ENCODE measurements at places on chromosomes 16 and 17.

- DNase-seq = no peak
Measured at GRCh38 chr17:38579934-38580333, 25.8 kb downstream of the SRCIN1 start.

GRCh38 chr16:25081702-25082101 lies 29.8 kb upstream of the LCMT1 start:
- no peak for DNase-seq

- no peak for DNase-seq
Measured at GRCh38 chr16:28528463-28528867, 10.3 kb downstream of the NUPR1 start.

DNA sequence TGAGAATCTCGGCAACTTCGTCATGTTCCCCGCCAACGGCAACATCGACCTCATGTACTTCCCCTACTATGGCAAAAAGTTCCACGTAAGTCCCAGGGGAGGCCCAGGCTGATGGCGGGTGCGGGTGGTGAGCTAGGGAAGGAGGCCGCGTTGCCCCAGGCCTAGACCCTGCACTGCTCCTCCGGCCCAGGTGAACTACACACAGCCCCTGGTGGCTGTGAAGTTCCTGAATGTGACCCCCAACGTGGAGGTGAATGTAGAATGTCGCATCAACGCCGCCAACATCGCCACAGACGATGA lies 4.8 kb downstream of the ATP1B2 start:
- DNase-seq = no peak

DNA sequence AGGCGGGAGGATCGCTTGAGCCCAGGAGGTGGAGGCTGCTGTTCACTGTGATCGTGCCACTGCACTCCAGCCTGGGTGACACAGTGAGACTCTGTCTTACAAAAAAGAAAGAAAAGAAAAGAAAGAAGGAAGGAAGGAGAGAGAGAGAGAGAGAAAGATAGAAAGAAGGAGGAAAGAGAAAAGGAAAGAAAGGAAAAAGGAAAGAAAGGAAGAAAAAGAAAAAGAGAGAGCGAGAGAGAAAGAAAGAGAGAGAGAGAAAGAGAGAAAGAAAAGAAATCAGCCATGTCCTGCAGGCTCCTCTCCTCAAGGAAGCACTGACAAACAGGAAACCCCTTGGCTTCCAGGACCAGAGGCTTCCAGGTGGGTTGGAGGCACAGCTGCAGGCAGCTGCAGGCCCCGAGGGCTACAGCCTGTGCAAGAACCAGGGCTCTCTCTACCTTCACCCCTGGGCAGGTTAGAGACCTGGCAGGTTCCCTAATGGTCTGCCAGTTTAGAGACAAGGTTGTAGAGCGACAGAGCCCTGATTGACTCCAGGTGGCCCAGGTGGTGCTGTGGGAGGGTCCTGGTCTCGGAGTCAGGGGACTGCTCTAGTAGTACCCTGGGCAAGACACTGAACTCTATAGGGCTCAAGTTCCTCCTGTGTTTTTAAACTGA lies 53.8 kb downstream of the PECAM1 start:
- DNase-seq = no peak

GRCh38 chr17:1203111-1203966 lies 23.6 kb upstream of the ABR start:
- DNase-seq = no peak

- no peak for DNase-seq
Measured at GRCh38 chr17:30230596-30231125, 4.8 kb downstream of the SLC6A4 start.

- no peak for DNase-seq
Measured at GRCh38 chr16:88298833-88299745, 83.7 kb upstream of the ZNF469 start.

DNA sequence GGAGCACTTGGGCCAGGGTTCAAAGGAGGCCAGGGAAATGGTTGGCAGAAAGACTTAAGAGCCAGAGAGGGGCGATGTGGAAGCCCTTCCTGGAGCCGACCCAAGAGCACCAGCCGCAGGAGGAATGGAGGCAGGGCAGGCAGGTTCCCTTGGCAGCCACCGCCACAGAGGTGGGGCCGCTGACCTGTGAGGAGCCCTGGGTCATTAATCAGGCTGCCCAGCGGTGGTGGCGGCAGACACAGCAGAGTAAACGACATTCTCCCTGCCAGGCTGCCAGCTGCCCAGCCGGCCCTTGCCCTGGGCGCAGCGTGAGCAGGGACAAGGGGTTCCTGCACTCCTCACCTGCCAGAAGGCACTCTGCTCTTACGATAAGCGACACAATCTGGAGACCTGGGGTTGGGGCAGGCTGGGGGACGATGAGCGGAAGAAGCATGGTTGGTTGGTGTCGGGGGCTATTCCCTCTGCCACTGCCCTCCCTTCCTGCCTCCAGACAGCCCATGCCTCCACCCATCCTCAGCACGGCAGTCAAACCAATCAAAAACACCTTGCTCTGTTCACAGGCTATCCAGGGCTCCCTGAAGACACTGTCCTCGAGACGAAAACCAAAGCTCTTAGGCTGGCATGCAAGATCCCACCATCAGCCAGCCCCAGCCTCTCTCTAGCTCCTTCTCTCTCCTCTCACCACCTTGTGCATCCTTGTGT lies 40.9 kb downstream of the PLXDC1 start:
- DNase-seq = no peak

DNA sequence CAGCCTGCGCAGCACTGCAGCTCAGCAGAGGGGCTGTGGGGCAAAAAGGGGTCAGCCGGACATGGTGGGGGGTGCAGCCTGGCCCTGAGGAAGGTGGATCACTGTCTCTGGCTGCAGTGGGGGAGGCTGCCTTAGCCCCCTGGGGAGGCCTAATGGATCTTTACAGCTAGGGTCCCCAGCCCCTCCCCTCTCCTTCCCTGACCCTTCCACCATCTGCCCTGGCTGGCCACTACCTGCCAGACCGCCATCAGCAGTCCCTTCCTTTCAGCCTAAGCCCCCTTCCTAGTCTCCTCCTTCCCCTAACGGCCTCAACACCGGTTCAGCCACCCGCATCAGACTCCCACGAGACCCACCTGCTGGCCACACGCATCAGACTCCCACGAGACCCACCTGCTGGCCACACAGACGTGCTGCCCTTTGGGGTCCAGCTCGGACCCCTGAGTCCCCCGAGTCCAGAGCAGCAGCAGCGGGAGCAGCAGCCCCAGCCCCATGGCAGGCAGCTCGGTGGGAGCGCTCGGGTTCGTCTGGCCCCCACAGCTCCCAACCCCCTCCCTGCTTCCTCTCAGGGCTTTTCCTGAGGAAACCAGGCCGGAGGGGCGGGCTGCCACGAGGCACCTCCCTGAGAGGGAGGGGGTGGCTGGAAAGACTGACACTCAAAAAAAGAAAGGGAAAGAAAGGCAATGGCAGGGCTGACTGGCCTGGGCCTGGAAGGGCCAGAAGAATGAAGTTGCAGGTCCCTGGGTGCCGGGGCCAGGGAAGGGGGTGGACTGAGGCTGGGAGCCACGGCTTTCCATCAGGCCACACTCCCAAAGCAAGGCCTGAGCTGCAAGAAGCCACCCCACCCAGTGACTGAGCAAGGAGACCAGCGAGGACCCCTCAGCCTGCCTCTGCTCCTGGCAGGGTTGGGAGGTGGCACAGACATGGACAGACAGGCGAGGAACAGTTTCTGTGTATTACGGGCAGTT lies at the start of gene SCARF1:
TSS of gene SCARF1 (minus strand) at position 526 of the 965 bp plus-strand sequence. CDS start at position 491, 35 bp downstream.
- DNase-seq = no peak

DNA sequence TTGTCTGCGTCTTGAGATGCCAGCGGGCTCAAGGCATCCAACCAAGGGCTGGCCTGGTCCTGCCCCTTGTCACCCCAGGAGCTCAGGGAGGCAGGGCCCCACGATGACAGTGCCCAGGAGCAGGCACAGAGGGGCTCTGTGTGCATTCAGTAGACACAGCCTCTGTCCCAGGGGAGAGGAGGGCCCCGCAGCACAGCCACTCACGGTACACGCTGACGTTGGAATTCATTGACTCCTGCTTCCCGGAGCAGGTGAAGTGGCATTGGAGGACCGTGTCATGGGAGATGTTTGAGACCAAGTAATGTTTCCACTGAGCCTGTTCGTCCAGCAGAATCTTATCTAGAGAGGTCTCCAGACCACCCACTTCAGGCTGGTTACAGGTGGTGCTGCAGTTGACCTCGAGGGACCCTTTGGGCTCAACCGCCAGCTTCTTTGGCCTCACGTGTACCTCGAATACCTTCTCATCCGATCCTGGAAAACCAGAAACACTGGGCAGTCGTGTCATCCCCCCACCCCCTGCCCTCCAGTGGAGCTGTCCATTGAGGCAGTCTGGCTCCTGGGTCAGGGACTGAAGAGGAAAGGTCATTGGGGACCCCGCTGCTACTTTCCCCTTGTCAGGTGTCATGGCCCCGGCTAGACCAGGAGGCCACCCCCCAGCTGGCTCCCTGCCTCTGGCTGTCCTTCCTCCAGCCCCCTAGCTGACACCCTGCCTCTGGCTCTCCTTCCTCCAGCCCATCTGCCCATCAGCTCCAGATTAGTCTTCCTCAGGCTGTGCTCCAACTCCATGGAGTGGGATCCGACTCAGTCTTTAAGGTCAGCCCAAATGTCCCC lies 7.0 kb downstream of the PRR29 start:
- DNase-seq = no peak

- no peak for DNase-seq
Measured at GRCh38 chr17:74950207-74950606, 14.5 kb downstream of the OTOP3 start.

GRCh38 chr17:81906476-81907218 lies 4.6 kb downstream of the PCYT2 start:
- DNase-seq = no peak

- no peak for DNase-seq
Measured at GRCh38 chr16:86568677-86569623, 2.3 kb downstream of the FOXC2 start.

- DNase-seq = no peak
Measured at GRCh38 chr17:51373489-51374152, 113.3 kb downstream of the UTP18 start.

GRCh38 chr16:50800074-50800473 lies 58.2 kb downstream of the CYLD start:
- DNase-seq = no peak

GRCh38 chr17:69913216-69913615 lies 161.8 kb upstream of the KCNJ16 start:
- DNase-seq = no peak

DNA sequence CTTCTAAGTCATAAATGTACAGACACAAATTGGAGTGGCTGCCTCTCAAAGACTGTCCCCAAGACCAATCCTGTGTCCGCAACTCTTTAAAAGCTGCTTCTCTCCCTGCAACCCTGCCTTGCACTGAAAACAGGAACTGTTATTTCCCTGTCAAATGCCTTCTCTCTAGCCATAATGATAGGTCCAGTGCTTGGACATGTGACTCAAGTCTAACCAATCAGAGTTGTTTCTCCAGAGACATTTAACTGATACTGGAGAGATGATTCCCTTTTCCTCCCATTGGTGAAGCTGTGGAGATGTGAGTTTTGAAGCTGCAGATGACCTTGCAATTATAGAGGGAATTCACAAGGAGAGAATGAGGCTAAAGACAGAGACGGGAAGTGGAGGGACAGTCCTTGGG lies 253.3 kb upstream of the CDH5 start:
- no peak for DNase-seq

DNA sequence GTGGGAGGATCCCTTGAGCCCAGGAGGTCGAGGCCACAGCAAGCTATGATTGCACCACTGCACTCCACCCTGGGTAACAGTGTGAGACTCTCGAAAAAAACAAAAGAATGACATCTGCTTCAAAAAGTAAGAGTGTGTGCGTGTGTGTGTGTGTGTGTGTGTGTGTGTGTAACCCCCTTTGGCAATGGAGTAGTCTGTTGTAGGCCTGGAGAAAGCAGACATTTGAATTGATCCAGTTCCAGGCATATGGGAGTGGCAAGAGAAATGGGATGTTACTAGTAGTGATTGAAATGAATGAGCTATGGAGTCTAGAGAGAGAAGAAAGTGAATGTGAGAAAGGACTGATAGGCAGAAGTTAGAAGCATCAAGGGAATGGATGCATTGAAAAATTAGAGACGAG lies 9.9 kb downstream of the CASC3 start:
- DNase-seq = no peak

- no peak for DNase-seq
Measured at GRCh38 chr16:89620406-89620841, 7.0 kb downstream of the DPEP1 start.

DNA sequence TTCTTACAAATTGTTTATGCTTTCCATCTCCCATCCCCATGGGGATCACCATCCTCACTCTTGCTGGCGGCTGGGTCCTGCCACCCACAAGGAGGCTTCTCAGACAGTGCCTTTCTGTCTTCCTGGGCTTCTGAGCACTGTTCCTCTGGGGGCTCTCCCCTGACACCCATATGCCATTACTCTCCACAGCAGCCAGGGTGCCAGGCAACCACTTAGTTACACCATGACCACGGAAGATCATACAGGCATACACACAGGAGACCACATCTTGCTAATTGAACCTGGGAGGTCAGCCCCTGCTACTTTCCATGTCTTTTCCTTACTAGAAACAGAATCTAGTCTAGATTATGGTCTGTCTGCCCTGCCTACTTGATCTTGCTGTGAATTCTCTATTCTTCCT lies 27.7 kb upstream of the HS3ST2 start:
- no peak for DNase-seq

DNA sequence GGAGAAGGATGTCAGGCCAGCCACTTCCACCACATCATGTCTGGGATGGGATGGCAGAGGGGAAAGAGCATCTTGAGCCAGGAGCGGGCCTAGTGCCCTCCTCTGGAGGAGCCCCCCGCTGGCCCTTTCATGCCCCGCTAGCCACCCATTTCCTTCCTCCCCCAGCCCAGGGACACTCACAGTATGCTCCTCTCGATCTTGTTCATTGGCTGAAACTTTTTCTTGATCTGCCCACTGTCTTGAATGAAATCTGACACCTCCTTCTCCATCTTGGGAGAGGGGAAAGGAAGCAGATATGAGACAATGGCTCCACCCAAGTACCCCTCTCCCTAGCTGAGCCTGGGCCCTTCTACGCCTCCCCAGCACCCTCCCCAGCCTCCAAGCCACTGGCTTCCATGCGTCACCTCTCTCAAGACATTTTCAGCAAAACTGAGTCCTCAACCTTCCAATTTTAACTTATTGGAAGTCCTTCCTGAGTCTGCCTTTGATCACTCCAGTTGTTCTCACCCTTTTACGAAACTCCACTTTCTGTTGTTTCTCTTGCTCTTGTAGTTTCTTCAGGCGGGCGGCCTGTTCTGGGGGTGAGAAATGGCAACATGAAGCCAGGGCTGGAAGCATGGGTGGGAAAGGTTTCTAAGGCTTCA lies 7.2 kb downstream of the SPAG7 start:
- no peak for DNase-seq

GRCh38 chr17:27245230-27245696 lies 48.7 kb upstream of the WSB1 start:
- DNase-seq = no peak
